ENCODE measurements at places on chromosomes 7 and 10.
A peak's percentile ranks its signal among the peaks of the same experiment; 100 is the strongest.

DNA sequence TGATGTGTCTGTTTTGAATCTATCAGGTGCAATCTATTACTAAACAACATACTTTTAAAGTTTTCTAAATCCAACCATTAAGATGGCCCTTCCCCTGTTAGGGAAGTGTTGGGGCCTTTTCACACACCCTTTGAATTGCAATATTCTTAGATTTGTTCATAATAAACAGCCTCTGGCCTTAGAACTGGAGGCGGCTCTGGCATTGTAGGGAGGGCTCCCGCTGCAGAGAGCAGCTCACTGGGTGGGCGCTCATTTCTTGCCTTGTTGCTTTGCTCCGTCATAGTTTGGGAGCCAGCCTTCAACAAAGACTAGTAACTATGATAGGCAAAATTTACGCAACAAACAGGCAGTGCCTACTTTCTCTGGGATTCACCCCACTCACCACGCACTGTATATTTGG, 4.2 kb upstream of the HOXA10 start:
- DNase-seq, result no peak

DNA sequence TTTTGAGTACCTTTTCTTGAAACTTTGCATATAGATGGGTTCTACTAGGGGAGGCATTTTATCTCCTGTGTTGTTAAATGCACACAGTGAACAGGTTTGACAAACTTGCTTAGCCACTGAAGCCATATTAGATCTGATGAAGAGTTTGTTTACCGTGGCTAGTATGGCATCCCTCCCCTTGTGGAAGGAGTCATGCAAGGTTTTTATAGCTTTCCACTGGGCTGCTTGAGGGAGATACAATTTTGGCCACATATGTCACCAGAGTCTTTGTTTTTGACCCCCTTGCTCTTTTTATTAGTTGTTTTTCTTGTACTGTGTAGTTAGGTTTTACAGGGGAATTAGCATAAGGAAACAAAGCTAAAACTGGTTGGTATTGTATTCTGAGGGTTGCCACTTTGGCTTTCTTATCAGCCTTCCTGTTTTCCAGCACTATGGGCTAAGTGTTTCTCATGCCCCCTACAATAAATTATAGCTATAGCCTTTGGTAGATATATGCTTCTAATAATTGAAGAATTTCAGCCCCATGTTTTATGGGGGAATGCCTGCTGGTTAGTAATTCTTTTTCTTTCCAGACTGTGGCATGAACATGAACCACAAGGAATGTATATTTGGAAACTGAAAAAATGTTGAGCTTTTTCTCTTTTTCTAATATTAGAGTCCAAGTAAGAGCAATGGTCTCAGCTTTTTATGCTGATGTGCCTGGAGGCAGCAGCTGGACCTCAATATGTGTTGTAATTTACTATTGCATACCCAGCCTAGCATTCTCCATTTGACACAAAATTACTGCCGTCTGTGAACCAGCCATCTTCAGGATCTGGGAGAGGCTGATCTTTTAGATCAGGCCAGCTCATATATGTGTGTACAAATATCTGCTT, 18.4 kb upstream of the STEAP2 start:
- no peak for DNase-seq

- no peak for DNase-seq
Measured at GRCh38 chr7:134067164-134067563, 60.0 kb upstream of the LRGUK start.

GRCh38 chr10:96548589-96548988, 34.9 kb upstream of the TLL2 start:
- no peak for DNase-seq

DNA sequence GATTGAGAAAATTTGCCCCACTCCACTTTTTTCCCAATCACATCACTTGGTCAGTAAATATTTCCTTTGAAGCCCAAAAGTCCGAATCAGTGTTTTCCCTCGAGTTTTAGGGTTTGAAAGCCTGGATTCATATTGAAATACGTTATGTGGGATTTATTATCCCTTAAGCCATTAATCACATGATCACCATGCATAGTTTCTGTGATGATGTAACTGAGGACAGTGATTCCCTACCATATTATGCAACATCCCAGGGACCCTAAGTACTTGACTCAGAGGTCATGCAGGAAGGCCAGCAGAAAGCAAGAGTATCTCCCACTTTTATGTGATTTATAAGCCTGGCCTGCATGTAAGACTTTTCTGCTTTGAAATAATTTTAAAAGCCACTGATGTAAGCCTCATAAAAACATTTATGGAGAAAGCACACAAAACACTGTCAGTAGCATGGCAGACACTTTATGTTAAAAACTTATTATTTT, 630.6 kb upstream of the ZWINT start:
- DNase-seq, result no peak

DNA sequence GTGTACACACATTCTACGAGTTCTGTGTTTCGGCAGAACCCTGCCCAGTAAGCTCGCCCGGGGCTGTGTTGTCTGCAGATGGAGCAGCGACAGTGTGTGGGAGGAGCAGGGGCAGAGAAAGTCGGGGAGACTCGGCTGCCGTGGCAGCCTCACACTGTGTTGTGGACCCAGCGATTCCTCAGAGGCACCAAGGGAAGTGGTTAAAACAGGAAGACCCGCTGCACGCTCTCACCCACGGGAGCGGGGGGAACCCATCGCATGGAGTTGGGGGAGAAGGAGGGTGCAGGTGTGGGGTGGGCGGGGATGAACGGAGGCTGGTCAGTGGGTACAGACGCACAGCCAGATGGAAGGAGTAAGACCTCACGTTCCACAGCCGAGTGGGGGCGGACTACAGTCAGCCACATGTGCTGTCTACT, 250.2 kb downstream of the ELFN1 start:
- DNase-seq, result peak; percentile 63

DNA sequence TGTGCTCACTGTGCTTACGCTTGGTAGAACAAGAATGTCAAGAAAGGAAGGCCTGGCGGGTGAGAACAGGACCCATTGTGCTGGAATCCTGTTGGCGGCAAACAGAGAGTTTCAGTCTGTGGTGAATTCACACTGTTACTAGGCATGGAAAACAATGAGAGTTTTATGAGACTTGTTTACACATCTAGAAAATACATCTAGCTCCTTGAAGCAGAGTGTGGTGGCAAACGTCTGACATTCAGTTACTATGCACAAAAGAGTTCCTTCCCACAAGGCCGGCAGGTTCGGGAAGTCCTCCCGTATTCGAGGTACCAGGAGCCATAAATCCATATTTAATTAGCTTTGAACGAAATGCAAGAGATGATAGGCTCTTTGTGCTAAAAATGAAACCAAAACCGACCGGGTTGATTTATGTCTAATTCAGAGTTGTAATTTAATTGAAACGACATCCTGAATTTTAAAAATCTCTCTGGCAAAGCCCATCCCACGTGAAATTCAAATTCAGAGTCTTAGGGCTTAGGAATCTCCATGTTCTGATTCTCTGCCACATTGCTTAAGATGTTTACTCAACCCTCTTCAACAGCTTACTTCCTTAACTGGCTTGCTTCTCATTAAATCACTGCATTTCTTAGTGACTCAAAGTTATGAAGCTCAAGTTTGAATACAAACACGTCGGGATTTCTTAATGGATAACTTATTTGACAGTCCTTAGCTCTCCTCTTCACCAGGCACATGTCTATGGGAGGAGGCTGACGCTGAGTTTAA, 299.9 kb upstream of the PITRM1 start:
- DNase-seq, result no peak

DNA sequence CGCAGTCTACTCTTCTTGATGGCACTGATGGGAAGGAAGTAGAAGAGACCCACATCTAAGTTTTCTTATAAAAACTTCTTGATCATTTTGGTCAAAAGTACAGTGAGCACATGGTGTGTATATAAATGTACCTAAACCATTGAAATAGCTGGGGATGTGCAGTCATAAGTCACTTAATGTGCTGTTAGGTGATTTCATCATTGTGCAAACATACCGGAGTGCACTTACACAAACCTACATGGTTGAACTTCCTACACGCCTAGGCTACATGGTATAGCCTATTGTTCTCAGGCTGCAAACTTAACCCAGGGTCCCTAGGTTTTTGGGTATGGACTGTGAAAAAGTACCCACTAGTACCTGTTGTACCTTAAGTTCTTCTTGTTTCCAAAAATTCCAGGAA, 123.3 kb upstream of the ZNF438 start:
- DNase-seq, result no peak

DNA sequence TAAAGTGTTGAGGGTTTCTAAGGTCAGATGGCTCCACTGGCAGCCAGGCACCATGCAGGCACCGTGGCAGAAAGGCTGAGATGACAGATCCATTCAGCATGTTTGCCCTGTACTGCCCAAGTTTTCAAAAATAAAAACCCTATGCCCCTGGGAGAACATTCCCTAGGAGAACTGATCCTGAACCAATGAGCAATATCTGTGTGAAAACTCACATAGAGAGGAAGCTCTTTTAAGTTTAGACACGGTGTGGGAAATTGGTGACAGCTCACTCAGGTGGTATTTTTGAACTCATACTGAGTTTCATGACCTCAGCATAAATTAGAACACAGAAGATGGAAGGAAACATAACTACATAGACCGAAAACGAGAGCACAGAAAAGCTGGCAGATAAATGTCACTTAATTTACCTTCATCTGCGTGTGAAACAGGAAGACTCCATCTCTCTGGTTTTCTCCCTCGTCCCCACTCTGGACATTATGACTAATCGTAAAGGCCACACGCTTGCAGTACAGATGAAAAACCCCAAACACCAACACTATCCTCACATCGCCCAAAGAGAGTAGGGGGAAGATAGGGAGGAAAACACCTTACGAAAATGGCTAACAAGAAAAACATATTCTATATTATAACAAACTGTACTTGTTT, 127.8 kb downstream of the ICA1 start:
- no peak for DNase-seq

DNA sequence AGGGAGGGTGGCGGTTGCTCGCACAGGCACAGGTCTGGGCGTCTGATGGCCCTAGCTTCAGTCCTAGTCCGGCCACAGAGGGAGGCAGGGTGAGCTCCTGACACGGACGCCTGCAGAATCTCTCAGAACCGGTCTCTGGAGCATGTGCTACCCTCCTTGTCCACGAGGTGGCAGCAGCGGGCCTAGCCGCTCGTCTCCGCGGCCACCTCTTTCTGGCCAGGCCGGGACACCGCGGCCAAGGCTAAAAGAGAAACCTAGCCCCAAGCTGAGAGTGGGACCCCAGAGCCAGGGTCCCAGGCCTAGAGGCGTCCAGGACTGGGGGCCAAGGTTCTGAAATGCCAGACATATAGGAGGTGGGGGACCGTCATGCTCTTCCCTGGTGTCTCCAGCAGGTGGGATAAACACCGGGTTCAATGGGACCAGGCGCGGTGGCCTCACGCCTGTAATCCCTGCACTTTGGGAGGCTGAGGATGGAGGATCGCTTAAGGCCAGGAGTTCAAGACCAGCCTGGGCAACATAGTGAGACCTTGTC, 3.2 kb upstream of the LAT2 start:
- peak; percentile 93 for DNase-seq

DNA sequence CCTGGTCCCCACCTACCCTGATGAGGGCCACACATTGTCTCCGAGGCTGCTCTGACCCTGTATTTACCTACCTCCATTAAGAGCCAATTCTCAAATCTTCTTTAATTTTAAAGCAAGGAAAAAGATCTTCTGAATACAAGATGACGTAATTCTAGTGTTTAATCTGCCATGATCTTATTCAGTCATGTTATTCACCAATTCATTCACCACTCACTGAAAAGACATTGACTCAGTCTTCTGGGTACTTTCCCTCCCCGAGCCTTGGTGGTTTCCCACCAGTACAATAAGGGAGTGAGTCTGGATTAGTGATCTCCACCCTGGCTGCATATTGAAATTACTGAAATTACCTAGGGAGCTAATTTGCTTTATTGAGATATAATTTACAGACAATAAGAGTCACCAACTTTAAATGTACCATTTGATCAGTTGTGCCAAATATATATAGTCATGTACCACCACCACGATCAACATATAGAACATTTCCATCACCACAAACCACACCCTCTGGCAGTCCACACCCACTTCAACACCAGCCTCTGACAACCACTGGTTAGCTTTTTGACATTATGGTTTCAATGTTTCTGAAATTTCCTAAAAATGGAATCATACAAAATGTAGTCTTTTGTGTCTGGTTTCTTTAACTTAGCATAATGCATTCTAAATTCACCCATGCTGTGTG, 117.5 kb upstream of the UNC5B start:
- no peak for DNase-seq

- no peak for DNase-seq
Measured at GRCh38 chr10:124294811-124295770, 123.6 kb downstream of the OAT start.

GRCh38 chr7:25596443-25596842, 368.2 kb upstream of the NPVF start:
- no peak for DNase-seq

DNA sequence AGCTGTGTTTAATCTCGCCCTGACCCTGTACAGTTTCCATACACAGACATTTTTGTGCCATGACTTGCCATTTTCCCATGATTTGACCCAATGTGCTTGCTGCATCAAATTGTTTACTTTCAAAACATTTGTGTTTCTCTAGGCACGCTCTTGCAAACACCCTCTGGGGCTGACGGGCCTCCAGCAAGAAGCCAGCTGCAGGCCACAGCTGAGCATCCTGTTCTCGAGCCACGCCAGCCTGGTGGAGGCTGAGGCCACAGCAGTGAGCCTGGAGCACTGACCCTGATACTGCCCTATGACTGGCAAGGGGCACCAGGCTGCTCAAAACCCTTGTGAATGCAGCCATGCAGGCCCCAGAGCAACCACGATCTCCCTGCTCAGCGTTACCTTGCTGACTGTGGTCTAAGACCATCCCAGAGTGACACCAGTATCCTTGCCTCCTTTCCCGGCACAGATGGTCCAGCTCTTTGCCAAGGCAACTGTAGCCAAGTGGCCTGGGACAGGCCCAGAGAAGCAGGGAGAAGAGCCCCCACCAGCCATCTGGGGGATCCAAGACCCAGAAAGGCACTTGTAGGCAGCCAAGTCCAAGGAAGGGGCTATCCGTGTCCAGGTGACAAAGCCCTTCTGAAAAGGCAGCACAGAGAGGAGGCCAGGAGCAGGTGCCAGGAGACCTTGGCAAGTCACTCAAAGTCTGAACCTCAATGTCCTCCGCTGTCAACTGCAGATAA, 78.5 kb downstream of the OAT start:
- no peak for DNase-seq

DNA sequence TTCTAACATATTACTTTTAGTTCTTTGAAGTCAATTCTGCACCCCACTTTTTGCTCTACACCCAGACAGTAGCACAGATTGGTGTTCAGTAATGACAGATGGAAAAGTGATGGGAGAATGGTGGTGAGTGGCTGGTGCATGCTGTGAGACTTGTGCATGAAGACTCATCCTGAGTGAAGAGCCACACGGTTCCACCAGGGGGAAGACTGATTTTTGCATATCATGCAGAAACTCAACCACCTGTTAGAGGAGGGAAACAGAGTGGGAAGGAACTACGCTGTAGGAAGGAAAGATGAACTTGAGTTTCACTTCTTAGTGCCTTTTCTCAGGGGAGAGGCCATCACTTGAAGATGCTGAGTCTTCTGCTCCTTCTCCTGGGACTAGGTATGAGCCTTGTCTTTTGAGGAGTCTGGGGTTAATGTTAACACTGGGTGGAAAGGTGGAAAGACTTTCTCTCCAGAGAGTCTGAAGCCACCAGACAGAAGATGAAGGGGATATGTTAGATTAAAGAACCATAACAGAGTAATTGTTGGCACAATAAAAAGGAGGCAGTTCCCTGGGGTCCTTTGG, 9.3 kb upstream of the PRSS1 start:
- peak; percentile 80 for DNase-seq

- DNase-seq, result no peak
Measured at GRCh38 chr7:29332042-29332811, 137.7 kb downstream of the CHN2 start.

Data from NAMALWA (cell line).